ENCODE measurements at places on chromosomes 7 and 10.

GRCh38 chr7:30585675-30586074 lies 9.0 kb upstream of the GARS1 start:
- DNase-seq, result no peak

GRCh38 chr7:109646124-109646523 lies 1076.5 kb downstream of the DNAJB9 start:
- no peak for DNase-seq

DNA sequence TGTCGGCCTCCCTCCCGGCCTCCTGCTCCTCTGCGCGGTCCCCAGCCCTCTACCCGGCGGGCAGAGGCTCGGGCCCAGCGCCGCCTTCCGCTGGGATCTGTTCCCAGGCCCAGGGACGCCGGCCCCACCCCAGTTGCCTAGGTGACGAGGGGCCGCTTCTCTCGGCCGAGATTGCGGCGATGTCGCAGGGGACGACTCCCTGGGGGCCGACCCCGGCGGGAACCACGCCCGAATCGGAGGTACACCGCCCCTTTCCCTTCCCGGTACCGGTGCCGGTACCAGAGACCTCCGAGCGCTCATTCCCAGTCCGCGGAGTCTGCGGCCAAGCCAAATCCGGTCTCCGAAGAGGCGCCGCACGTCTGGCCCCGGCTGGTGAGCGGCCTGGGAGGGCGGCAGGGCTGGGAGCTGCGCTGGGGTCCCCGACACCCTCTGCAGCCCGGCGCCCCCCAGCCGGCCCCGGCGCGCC lies at the start of gene CABCOCO1:
Gene CABCOCO1 (plus strand): TSS at position 136 of the 466 bp plus-strand sequence. CDS start 44 bp downstream, at position 180.
- no peak for DNase-seq

DNA sequence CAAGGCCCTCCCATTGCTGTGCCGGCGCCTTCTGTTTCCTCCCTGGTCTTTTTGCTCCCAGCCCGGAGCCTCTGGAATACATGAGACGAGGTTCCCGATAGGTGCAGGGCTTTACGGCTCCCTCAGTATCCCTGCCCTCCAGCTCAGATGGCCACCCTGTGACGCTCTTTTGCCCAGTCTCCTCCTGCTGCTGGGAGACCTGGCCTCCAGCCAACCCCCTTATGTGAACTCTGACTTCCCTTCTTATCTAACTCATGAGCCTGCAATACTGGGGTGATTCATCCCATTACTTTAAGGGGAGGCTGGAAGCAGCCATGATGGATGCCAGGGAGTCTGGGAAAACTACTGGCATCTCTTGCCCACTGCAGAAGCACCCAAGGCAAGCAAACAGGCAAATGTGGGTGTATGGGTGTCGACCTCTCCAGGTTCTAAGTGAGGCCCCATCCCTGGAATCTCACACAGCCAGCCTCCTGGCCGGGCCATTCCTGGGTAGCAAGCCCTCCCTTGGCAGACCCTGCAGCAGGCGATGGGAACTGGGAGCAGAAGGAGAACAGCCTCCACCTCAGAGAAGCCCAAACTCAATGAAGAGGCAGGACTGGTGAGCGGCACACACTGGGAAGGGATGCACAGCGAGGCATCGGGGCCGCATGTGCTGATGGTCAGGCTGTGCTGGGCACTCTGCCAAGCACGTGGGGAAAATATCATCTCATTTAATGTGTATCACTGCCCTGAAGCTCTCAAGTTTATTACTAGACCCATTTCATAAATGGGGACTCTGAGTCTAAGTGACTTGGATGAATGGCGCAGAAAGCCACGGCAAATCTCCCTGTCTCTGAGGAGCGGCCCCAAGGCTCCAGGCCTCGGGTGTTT lies 97.5 kb downstream of the FAM53B start:
- DNase-seq, result peak; percentile 81

GRCh38 chr10:90175161-90175681 lies 473.8 kb downstream of the KIF20B start:
- no peak for DNase-seq

DNA sequence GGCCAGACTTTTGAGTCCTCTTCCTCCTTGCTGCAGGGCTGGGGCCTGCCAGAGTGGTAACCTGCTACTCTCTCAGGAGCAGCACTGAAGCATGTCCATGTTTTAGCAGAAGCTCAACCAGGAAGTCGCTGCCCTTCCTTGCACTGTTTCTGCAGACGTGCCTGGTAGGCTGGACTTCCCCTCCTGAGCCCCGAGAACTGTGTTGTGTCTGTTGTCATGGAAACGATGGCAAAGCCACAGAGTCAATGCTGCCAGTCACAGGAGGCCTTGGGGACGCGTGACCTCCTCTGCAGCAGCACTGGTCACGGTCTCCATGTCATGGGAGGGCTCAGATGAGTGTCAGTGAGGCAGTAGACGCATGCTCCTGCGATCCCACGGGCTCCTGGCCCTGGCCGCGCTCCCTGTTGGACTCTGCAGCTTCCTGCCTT lies 145.5 kb downstream of the FANK1 start:
- DNase-seq, result peak; percentile 75

DNA sequence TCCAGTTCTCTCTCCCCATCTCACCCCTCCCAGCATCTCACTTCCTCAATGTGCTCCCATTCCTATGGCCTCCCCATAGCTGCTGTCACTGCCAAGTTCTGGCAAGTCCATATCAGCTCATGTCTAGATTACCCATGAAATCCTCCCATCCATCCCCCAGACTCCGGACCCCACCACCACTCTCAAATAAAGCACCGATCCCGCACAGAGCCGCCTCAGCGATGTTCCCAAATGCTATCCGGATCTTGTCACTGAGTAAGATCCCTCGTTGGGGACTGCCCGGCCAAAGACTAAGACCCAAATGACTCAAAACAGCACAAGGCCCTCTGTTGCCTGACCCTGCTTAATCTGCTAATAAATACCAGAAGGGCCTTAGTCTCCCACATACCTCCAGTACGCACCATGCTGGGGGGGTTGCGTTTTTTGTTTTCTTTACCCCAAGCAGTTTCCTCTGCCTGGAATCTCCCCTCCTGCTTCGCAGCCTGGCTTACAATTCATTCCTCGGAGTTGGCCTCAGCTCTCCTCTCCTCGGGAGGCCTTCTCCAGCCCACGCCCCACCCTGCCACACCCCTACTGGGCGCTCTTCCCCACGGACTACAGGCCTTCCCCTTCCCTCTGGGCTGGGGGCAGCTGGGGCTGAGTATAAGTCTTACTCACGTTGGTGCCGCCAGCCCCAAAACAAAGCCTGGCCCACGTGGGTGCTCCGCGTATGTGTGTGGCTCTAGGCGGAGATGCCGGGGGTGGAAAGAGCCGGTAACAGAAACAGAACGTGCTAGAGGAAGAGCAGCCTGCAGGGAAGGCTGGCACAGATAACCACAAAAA lies 1.8 kb upstream of the DUSP5 start:
- no peak for DNase-seq

DNA sequence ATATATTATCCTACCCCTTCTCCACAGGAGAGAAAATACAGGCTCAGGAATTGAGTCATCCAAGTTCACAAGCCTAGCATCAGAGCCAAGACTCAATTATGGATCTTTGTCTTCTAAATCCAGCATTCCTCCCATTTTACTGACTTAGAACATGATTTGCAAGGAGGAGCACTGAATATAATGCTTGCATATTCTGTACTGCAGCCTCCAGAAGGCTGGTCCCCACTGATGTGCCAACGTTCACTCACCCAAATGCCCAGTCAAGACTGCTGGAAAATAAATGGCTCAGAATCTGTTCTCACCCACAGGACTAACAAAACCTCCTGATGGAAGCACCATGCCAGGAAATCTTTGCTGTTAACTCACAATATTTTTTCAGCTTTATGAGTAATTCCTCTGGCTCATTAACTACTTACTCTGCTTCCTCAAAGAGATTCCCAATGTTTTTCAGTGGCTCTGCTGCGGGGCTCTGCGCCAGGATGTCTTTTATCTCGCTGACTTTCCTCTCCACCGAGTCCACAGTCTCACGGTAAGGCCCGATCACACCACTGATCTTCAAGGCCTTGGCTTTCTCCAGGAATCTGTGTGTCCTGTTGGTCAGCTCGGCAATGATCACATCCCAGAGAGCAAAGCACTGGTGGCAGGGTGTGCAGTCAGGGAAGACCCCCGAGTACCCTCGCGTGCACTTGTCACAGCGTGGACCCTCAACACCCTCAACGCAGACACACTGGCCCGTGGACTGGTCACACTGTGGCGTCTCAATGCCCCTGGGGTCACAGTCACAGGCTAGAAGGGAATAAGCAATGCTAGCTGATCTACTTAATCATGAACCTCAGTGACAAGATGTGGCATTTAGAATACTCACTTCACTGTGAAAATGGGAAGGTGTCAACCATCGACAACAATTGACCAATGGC lies 48.8 kb downstream of the DLD start:
- DNase-seq, result peak; percentile 28
